ENCODE measurements at places on chromosomes 3 and 15.

- DNase-seq: no peak
Observed at GRCh38 chr15:44727485-44728231, 8.7 kb upstream of the TRIM69 start.

DNA sequence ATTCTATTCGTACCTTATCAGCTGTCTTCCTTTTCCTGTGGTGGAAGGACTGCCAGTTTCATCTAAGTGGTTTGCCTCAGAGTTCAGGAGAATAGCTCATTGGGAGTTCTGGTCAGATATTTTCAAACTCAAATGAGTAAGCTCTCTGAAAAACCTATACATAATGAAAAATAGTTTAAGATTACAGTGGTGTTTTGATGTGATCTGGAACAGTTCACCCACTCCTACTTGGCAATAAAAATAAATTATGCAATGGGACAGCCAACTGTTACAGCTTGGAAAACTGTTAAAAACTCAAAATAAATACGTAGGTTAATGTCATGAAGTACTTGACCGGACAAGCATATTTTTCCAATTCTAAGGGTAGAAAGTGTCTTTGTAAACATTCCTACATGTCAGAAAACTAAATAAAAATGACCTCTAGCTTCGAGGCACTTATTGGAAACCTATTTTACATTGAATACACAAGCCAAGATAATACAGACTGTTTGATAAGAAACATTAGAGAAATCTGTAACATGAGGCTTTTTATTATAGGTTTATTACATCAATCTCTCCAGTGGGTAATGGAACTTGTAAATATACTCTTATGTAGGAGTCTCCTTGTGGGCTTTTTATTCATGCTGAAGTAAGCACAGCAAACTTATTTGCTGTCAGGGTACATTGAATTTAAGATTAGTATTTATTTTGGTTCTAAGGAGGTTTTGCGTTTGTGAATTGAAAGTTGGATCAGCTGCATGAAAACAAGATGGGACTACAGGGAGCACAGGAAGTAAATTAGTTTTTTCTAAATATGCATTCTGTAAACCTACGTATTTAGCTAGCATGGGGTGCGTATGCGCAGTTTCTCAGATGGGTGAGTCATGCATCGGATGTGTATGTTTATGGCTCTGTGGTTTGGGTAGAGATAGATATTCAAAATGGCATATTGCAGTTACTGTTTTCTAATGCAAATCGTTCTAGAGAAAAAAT is 453.1 kb downstream of the IL5RA start:
- no peak for DNase-seq

- no peak for DNase-seq
Observed at GRCh38 chr3:151864423-151865101, 8.9 kb upstream of the SUCNR1 start.

GRCh38 chr3:121895736-121896135 is 1.5 kb downstream of the SLC15A2 start:
- DNase-seq: no peak

DNA sequence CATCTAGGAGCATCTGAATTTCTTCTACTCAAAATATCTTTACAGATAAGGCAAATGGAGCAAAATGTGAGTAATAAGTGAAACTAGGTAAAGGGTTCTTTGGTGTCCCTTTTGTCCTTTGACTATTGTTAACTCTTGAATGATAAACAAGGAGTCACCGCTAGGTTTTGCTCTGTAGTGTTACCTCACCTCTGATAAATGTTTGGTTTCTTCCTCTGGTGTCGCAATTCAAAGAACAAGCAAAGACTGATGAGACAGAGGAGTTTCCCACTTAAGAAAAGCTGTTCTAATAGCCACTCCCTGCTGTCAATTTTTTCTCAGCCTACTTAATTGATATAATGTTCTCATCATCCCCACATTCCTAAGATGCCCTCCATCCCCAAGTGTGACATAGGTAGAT is 925.9 kb downstream of the IGSF11 start:
- DNase-seq: no peak

GRCh38 chr15:80819001-80819400 is 39.8 kb downstream of the CEMIP start:
- DNase-seq: no peak

DNA sequence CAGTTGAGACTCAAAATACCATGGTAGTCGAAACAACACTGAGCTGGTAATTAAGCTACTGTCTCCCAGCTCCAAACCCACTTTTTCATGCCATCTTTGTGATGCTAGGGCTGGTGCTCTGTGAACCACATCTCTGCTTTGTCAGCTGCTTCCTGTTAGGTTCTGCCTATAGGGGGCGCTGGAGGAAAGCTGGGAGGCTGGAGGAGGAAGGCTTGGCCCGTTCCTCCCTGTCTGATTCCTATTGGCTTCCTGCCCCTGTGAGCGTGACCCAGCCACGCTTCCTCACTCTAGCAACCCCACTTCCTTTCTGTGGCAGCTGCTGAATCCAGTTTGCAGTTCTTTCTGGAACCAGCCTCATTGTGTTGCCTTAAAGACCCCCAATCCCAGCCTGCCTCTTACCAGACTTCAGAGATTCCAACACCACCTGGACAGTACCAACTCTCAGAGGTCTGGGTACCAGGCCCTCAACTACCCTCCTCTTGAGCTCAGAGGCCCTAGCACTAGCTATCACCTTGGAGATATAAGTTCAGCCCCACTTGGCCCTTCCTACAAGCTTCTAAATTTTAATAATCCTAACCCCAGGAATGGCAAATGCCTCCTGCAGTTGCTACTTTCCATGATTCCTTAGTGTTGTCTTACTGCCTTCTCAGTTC is 120.9 kb downstream of the ERC2 start:
- peak; percentile 32 for DNase-seq

- no peak for DNase-seq
Observed at GRCh38 chr3:139827833-139828232, 107.2 kb upstream of the CLSTN2 start.

GRCh38 chr3:105539897-105540296 is 173.2 kb downstream of the ALCAM start:
- no peak for DNase-seq

GRCh38 chr3:51709004-51709420 is 2.1 kb downstream of the GRM2 start:
- no peak for DNase-seq
